ENCODE measurements at places on chromosomes 1 and 21.
A peak's percentile ranks its signal among the peaks of the same experiment; 100 is the strongest.

- DNase-seq = no peak
Observed at GRCh38 chr1:167635156-167635648, 5.2 kb downstream of the RCSD1 start.

GRCh38 chr1:47841356-47841755, 155.8 kb downstream of the TRABD2B start:
- DNase-seq = no peak

GRCh38 chr1:242455052-242455361, 69.5 kb downstream of the PLD5 start:
- no peak for DNase-seq

GRCh38 chr1:148160048-148160342, 7.9 kb upstream of the NBPF11 start:
- no peak for DNase-seq

DNA sequence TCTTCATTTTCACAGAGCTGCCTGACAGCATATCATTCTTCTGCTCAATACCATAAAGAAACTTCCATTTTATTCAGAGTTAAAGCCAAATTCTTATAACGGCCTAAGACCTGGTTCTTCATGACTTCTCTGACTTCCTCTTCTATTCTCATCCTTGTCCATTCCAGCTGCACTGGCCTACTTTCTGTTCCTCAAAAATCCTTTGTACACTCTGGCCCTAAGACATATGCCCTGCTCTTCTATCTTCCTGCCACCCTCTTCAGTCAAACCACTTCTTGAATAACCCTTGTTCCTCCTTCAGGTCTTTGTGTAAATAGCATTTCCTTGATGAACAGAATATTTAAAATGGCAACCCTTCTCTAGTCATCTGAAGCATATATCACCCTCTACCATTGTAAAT, 1338.7 kb upstream of the ADGRL2 start:
- DNase-seq = no peak

GRCh38 chr1:183029591-183030000, 6.4 kb downstream of the LAMC1 start:
- DNase-seq = no peak

- no peak for DNase-seq
Observed at GRCh38 chr1:112975336-112975735, 19.3 kb upstream of the SLC16A1 start.

DNA sequence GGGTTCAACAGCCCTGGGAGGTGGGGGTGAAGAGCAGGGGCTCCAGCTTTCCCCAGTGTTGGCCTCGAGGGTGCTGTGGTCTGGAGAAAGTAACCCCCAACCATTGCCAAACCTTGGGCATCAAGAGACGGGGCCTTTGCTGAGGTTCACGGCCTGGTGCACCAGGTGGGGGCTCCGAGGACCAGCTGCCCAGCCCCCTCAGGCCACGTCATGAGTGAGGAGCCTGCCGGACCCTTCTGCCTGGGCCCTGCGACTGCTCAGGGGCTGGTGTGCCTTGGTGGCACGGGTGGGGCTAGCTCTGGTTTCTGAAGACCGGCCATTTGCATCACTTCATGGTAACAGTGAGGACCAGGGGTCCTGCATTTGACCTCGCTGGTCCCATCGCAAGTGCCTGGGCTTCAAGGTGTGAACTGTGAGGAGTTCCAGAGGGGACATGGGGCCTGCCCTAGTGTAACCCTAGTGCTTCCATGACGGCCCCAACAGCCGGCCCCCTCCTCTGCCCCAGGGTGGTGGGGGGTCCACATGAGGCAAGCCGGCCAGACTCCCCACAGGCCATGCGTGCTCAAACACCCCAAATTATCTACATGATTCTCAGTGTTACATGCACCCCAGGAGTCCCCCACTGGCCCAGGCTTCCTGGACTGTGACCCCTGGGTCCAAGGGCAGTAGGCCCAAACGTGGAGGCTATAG, 13.5 kb downstream of the MORN1 start:
- DNase-seq = no peak

- DNase-seq = no peak
Observed at GRCh38 chr1:109816175-109816811, 52.6 kb upstream of the EPS8L3 start.

GRCh38 chr1:50704126-50704525, 255.9 kb downstream of the FAF1 start:
- peak; percentile 3 for DNase-seq

- DNase-seq = no peak
Observed at GRCh38 chr21:36321325-36322082, 1.5 kb downstream of the MORC3 start.

- no peak for DNase-seq
Observed at GRCh38 chr21:44748621-44749020, 37.2 kb upstream of the TSPEAR start.

DNA sequence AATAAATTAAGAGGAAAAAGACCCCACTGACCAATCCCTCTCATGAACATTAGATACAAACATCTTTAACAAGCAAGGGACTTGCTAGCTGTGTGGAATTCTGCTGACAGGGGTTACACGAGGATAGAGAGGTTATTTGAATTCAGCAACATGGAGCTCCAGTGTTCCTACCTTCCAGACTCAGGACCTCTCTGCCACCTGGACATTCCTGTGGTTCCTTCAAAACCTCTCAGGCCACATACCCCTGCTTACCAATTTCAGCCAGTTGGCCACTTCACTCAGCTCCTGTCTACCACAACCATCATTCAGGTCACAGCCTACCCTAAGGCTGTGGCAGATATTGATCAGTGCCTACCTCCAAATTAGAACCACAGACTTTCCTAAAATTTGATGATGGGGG, 147.5 kb downstream of the RRAGC start:
- DNase-seq = no peak

- no peak for DNase-seq
Observed at GRCh38 chr21:41160036-41160435, 7.9 kb upstream of the BACE2 start.

DNA sequence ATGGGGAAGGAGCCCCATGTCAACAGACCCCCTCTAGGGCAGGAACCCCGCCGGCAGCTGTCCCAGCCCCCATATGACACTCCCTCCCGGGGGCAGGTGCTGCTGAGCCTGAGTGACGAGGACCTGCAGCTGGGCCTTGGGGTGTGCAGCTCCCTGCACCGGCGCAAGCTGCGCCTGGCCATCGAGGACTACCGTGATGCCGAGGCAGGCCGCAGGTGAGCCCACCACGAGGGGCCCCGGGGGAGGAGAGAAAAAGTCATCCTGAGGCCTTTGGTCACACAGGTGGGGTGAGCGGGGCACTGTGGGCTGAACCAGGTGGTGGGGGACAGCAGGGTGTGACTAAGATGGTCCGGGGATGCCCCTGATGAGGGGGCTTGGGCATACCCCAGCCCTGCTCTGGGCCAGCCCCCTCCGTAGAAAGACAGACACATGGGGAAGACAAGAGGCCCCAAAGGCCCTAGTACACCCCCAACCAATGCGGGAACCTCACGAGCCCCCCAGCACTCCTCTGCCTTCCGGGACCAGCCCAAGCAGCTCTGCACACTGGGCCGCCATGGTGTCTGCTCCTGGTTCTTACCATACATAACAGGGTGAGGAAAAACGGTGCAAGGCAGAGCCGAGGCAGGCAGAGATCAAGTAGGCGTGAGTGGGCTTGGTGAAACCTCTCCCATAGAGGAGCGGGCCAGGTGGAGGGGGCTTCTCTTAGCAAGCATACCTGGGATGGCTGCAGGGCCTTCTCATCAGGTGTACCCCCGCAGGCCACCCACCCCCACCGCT, 58.6 kb upstream of the TMEM51 start:
- no peak for DNase-seq

DNA sequence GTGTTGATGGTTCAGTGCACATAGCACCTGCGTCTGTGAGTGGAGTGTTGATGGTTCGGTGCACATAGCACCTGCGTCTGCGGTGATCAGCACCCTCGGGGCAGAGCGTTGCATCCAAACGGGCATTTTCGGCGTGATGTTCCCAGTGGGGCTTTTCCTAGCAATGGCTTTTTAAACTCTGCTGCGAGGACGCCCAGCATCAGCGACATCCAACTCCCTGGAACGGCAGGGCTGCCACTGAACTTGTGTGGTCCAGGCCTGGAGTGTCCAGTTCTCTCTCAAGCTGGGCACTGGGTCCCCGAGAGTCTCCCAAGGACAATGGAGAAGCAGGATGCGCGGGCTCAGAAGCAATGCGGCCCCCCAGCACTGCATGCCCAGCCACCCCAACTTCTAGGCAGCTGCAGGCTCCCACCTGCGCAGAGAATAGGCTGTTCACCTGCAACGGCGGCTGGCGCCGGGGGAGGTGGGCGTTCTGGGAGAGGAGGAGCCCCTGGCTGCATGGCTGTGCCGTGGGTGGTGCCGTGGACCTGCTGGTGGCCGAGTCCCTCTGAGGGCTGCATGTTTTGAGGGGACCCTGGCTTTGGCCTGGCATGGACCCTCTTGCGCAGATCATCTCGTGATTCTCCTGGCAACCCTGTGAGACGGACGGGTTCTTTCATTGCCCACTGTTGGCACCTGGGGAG, 10.1 kb upstream of the C1orf174 start:
- DNase-seq = no peak

DNA sequence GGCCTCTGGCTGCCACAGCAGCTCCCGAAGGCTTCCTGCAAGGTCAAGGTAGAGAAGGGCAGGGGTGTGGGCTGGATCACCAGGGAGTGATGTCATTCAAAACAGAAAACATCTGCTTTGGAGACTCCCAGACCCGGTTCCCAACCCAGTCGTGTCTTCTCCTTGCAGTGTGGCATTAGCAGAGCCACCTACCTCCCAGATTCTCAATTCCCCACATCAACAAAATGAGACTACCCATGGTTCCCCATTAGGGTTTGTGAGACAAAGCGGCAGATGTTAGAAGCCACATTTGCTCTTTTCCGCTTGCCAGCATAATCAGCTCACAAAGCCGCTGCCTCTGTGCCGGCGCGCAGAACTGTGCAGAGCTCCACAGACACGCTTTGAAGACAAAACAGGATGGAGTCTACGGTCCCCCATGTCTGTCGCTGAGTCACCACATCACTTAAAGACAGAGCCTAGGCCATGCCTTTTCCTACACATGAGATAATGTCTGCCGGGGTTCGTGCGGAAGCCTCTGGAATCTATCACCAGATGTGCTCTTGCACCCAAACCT, 12.5 kb downstream of the KIF17 start:
- DNase-seq = no peak

GRCh38 chr1:204714861-204715511, 29.4 kb upstream of the LRRN2 start:
- DNase-seq = no peak

GRCh38 chr1:80656641-80657040, 1144.1 kb upstream of the ADGRL2 start:
- DNase-seq = no peak

- DNase-seq = no peak
Observed at GRCh38 chr1:6519935-6520671, 28.6 kb upstream of the PLEKHG5 start.

DNA sequence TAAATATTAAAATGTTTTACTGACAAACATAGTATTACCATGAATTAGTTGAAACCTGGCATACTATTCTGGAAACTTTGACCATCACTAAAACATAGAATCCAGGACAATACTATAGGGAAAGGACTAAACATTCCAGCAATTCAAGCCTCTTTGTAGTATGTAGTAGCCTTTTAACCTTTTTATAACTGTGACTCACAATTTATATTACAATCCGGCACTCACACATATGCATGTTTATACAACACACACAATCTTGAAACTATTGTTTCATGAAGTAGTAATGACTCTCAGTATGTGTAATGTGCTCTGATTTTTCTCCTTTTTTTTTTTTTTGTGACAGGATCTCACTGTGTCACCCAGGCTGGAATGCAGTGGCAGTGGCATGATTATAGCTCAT, 64.3 kb downstream of the ANKRD13C start:
- no peak for DNase-seq

DNA sequence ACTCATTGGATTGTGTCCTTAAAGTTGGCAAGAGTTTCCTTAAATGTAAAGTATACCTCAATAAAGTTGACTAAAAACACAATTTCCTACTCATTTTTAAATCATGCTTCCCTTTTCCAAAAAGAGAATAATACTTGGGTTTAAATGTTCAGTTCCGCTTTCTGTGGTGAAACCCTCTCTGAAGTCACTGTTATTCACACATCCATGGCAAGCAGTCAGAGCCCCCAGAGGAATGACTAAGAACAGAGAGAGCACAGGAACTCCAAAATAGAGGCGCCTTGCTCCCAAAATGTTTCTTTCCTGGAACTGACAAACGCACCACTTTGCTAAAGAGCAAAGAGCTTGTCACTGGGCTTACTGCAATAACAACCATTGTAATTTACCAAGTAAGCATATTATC, 142.5 kb downstream of the TIAM1 start:
- DNase-seq = no peak

- no peak for DNase-seq
Observed at GRCh38 chr1:232751393-232752140, 53.6 kb upstream of the MAP10 start.

DNA sequence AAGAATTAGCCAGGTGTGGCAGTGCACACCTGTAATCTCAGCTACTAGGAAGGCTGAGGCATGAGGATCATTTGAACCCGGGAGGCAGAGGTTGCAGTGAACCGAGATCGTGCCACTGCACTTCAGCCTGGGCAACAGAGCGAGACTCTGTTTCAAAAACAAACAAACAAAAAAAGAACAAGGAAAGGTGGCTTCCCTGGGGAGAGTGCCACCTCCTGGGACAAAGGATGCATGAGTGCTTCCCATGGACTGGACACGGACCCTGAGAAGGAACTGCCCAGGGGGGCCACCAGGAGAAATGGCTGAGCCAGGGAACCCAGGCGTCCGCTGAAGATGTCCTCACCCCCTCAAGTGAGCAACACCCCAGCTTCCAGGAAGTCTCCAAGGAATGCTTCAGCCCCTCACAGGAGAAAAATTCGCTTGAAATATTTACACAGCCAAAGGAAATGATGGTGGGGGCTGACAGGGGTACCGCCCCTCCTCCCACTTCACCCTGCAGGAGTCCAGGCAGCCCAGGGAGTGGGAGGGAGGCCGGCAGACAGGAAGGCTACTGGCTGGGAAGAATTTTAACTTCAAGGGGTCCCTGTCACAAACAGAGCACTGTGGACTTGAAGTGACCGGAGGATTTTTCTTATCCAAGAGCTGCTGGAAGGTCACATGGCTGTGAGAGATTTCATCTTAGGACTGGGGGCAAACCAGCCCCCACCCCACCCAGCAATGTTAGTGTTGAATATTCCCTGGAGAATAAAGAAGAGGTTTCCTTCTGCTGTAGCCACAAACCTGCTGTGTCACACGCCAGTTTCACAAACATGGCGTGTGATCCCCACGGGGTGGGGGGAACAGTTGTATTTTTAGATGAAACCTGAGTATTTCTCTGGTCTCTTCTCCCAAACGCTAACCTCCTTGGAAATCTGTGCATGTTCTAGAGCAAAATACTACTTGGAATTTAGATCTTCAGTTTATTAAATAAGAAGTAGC, 90.8 kb upstream of the SLC25A33 start:
- DNase-seq = no peak

DNA sequence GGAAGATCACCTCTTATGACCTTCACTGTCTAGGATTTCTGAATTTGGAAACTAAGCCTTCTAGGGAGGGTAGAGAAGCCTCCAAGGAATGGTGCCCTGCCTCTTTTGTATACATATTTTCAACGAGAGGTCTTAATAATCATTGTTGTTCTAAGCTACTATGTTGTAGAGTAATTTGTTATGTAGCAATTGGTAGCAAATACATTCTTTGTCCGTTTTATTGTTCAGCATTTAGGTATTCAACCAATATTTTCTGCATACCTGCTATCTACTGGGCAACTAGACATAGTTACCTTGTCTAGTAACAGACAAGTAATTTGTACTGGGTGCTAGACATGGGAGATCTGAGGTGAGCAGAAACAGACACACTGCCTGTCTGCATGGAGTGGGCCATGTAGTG, 20.8 kb upstream of the NCF2 start:
- DNase-seq = no peak

GRCh38 chr1:94798054-94798453, 22.1 kb upstream of the SLC44A3 start:
- no peak for DNase-seq
